ENCODE measurements at places on chromosomes 2 and 18. TPM values are rescaled to one million over a fixed set of nuclear protein-coding genes. Genes with fewer than 3 reads are reported as not detected.

- DNase-seq = no peak
Measured at GRCh38 chr18:45166836-45167551, 448.3 kb upstream of the SLC14A2 start.

DNA sequence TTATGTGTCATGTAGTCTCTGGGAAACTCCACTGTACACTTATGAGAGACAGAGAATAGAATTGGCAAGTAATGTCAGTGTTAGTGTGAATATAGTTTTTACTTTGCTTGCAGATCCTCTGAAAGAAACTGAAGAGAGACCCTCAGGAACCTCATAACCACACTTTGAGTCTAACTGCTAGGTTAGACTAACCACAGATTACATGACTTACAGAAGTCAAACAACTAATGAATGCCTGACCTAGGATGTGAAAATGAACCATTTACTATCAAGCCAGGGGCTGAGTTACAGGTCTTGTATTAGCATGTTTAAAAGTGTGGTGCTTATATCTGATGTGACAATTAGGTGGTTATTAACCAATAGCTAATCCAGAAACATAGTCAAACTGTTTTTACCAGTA is 280.4 kb upstream of the LRATD1 start:
- DNase-seq = no peak

DNA sequence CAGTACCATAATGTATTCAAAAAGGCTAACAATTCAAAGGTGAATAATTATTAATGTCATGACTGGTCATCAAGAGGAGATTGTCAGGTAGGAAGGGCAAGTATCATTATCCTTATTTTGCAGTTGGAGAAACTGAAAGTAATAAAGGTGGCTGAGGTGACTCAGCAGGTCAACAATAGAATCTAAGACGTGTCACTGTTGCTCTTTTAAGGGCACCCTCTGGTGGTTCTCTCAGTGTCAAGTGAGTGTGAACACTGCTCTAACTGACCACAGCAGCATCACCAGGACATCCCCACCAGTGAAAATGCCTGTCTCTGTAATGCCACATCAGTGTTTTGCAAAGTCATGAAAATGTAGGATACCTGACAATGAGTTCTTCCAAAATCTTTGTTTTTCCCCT is 69.7 kb downstream of the DCC start:
- DNase-seq = peak; percentile 25

DNA sequence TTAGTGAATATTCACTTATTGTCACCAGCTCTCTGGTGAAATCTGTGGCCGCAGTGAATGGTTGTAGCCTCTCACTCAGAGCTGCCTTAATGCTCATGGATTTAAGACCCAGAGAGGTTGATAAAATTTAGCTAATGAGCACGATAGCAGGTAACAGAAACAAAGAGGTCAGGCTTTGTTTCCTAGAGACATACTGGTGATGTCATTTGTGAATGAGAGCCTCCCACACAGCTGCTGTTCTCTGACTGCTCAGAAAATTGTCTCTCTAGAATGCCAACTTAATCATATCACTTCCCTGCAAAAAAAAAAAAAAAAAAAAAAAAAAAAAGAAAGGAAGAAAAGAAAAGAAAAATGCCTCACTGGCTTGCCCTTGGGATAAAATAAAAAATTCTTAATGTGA is 411.7 kb upstream of the MYT1L start:
- no peak for DNase-seq

DNA sequence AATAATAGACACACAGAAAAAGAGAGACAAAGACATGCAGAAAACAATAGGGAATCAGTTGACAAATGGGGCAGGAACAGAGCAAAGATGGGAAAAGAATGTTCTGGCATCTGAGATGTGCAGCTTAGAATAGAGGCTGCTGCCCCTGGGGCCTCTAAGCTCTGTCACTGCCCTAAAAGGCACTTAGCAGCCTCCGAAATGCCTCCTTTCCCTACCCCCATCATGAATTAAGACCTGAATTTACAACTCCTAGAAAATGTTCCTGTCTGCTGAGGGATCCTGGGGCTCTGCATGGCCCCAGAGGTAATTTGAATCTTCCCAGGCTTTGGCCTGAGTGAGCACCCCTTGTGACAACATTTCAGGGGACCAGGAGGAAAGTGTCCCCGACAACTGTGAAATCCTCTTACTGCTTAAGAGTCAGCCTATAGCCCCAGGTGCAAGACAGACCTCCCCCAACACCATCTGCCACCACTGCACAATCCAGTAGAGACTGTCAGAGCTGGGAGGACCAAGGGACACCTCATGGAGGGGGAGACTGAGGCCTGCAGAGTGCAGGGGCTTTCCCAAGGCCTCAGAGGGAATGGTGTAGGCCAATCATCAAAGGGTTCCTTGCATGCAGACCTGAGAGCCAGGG is 24.8 kb downstream of the MRPL35 start:
- DNase-seq = no peak

DNA sequence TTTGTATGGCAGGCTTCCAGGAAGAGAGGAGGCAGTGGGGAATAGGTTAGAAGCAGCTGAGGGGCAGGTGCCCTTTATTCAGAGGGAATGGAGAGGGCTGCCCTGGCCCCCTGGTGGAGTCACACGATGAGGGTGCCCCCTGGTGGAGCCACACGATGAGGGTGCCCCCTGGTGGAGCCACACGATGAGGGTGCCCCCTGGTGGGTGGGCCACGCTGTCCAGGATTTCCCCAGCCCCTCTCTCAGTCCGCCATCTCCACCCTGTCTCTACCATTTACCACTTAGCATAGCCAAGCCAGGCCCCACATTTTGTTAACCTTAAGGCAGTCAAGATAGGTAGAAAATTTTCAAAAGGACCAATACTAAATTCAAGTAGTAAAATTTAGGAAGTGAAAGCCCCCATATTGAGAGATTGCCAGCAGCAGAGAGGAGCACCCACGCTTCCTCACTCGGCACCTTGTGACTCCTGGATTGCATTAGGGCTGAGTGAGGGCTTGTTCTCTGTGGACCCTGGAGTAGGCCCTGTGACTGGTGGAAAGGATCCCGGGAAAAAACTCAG is 10.4 kb upstream of the FAM228A start:
- DNase-seq = peak; percentile 65

DNA sequence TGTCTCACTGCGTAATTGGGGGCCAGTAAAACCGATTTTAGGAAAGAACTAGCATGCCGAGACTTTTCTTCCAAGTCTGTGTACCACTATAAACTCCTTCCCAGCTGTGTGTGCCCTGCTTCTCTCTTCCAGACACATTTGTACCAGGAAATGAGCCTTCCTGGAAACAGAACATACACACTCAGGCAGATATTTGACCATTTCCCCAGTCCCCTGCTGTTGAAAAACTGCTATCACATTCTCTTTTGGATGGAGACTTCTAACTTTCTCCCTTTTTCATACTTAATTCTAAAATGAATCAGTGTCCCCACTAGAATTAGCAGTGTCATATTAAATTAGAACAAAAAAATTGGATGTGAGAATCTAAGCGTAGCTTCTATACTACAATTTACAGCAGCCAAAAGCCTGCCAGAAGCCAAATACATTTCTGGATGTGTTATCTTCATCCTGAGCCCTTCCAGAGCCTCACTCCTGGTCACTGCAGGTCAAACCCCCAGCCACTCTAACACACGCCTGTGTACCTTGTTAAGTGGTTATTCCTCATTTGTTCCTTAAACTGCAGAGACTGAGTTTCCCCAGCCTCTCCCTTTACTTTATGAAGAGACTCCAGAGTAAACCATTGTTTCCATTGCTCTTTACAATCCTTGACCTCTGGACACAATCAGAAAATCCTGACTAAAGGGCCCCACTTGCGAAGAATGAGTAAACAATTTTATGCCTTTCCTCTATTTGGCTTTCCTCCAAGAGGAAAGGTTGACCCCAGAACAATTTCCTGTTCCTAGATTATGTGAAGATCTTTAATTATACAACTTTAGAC is 20.4 kb downstream of the DSG4 start:
- DNase-seq = no peak

DNA sequence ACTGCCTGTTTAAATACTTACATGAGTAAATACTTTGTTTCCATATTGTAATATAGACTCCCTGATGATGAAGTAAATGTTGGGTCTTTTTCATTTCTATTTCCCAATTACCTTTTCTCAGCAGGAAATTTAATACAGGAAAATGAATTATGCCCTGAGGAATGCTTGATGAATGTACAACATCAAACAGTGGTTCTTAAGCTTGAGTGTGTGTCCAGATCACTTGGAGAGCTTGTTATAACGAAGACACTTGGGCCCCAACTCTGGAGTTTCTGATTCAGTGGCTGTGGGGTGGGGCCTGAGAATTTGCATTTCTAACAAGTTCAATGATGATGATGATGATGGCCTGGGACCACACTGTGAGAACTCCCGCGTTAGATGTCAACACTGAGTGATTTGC is 7.1 kb upstream of the ME2 start:
- DNase-seq = no peak

- peak; percentile 44 for DNase-seq
Measured at GRCh38 chr2:147989809-147990403, 30.6 kb downstream of the ORC4 start.

DNA sequence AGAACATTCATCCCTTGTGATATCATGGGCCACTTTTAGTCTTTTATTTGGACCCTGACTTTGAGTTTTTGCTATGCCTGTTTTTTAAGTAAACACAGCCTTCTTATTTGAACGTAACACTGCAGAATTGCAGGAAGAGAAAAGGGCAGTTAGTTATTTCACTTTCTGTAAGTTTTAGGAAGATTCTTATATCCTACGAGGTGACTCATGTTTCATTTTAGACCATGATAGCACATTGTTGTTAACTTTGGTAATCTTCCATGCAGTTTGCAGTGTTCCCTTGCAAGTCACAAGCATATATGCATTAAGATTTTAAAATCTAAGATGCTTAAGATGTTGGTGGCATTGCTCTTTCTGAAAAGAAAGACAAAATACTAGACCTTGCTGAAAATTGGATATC is 128.6 kb upstream of the EPC2 start:
- no peak for DNase-seq

GRCh38 chr2:205659922-205660321 is 22.4 kb upstream of the NRP2 start:
- no peak for DNase-seq

- DNase-seq = no peak
Measured at GRCh38 chr18:9449600-9450414, 25.5 kb upstream of the RALBP1 start.

DNA sequence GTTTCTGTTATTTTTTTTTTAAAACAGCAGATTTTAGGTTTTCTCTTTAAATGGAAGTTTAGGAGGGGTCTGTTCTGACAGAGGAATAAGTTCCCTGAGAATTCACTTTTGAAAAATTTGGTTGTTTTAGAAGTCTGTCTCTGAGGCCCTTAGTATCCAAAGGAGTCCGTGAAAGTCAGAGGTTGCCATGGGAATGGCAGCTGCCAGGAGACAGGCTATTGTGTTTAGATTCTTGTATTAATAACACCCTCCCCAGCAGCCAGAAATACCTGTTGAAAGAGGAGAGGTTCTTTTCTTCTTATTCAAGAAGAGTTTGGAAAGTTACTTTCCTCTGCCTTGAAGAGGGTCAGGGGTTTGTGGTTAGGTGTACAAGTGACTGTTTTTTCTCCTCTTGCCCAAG is 29.5 kb downstream of the TNP1 start:
- no peak for DNase-seq

- no peak for DNase-seq
Measured at GRCh38 chr2:101624706-101625332, 72.7 kb upstream of the MAP4K4 start.

- DNase-seq = no peak
Measured at GRCh38 chr2:53173698-53174455, 593.7 kb upstream of the CHAC2 start.

- no peak for DNase-seq
Measured at GRCh38 chr2:73414696-73415095, 29.1 kb downstream of the ALMS1 start.

GRCh38 chr2:56008661-56009431 is 85.3 kb upstream of the EFEMP1 start:
- DNase-seq = no peak

GRCh38 chr2:27715318-27716210 is 51.9 kb downstream of the SLC4A1AP start:
- DNase-seq = peak; percentile 61

DNA sequence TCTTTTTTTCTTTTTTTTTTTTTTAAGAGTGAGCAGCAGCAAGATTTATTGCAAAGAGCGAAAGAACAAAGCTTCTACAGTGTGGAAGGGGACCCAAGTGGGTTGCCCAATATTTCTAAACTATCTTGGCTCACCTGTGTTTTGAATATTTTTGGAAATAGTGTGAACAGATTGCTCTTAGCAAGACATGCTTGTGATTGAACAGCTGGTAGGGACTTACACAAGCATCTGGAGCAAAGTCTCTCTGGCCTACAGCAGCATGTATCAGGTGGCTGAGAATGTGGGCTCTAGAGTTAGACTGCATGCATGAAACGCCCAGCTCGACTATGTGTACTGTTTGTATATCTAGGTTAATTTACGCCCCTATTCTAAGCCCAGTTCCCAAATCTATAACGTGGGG is 40.3 kb upstream of the FBXO11 start:
- no peak for DNase-seq

GRCh38 chr2:27796791-27797765 is 25.6 kb downstream of the MRPL33 start:
- no peak for DNase-seq

DNA sequence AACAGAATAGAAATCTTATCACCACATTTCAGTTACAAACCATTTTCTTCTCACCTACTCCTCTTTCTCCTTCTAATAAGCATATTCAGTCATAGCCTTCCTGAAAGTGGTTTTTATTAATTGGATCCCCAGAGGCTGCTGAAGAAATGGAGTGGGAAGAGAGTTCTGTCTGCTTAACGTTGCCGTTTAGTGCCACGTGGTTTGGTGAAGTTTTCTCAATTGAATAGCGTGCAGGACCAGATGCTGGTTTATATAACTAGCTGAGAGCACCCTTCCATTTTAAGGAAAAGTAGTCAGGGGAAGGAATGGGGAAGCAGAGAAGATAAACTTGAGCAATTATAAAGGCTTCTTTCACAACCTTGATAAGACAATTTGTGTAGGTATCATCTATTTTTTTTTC is 318.7 kb downstream of the PTH2R start:
- DNase-seq = no peak

- DNase-seq = no peak
Measured at GRCh38 chr2:227597998-227598397, 695 bp upstream of the SCYGR2 start.

DNA sequence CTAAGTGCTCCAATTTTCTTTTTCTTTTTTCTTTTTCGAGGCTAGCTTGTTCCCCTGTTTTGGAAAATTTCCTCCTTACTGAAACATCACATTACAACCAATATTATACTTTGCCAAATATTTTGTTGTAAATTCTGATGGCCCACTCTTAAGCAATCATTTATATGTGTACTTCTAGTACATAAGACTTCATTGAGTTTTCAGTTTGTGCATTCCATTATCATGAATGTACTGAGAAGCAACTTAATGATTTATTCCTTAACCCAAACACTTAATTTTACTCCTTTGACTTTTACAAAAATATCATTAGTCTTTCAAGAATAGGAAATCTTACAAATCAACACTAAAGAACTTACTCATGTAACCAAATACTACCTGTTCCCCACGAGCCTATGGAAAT is 242.4 kb downstream of the ARHGAP15 start:
- DNase-seq = no peak

The TXNDC2 gene
- polyA plus RNA-seq = 0.06 TPM

The TSGA10 gene
- polyA plus RNA-seq = 4.8 TPM

The CMPK2 gene
- 0.41 TPM for polyA plus RNA-seq

The DPP4 gene
- polyA plus RNA-seq = 0.27 TPM

The FAM161A gene
- polyA plus RNA-seq = 12.3 TPM
